Kasumi-1 (cell line): ENCODE measurements at places on chromosomes 4 and X.
A peak's percentile ranks its signal among the peaks of the same experiment; 100 is the strongest.

- DNase-seq = peak; percentile 16
Measured at GRCh38 chrX:108165383-108166111, 74.0 kb downstream of the ATG4A start.

DNA sequence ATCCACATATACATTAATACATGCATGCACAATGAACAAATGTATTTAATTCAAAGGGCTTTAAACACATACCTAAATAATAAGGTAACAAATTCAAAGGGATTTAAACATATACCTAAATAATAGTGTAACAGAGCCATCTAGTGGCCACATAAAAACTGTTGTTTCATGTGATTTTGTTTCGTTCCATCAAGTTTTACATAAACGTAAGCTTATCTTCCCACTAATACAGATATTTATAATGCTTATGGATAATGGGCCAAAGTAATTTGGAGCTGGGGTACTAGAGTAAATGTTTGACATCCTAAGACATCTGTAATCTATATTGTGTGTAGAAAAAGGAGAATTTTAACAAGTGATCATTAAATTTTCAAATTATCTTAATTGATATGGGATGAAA is 82.3 kb downstream of the PRSS12 start:
- DNase-seq = peak; percentile 47

DNA sequence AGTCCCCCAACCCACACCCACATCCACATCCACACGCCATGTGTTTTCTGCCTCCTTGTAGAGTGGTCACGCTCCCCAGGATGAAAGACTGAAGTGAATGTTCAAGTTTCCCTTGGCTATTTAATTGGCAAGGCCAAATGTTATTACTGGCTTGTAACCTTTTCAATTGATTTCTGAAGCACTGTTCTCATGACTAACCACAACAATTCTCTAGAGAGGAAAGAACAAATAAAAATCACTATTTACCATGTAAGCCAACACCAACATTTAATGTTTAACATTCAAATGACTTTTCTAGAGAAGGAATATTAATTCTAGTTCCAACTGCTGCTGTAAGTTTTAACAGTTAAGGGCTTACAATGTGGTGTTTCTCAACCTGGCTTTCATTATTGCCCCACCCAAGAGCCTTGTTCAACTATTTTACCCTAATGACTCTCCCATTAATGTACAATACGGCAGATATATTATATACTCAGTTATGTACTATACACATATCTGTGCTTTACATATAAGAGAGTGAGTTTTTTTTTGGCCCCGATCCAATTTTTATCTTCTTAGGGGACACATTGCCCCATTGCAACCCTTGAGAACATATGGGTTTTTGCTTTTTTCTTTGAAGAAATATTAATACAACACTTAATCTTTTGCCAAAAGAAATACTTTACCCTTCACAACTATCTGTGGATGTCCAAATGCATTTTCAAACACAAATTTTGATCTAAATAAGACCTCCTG is 46.5 kb downstream of the RELL1 start:
- no peak for DNase-seq

- DNase-seq = no peak
Measured at GRCh38 chr4:154731756-154732155, 12.0 kb upstream of the LRAT start.

DNA sequence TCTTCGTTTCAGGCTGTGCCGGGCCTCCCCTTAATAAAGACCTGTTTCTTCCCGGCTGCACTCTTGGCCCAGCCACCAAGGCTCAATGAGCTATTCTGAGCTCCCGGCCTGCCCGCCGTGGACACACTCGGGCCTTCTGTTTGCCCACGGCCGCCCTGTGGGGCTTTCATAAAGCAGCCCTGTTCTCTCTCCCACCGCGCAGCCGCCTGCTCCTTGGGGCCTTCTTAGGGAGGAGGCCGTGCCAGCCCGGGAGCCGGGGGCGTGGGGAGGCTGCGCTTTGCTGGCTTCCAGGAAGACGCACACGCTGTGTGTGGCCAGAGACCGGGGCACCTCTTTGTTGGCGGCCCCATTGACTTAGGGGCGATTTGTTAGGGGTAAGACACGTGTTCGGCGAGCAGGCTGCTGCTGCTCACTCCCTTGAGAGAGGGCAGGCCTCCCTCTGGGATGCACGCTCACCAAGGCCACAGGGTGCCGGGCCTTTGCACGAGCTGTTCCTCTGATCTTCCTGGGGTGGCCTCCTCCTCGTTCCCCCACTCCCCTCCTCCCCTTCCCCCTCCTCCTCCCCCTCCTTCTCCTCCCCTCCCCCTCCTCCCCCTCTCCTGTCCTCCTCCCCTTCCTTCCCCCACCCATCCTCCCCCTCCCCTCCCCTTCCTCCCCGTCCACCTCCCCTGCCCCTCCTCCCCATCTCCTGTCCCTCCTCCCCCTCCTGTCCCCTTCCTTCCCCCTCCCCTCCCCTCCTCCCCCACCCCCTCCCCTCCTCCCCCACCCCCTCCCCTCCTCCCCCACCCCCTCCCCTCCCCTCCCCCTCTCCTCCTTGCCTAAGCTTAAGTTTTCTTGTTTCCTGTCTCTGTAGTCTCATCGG is 11.3 kb downstream of the BLOC1S4 start:
- DNase-seq = no peak

- no peak for DNase-seq
Measured at GRCh38 chrX:135476378-135476777, 44.1 kb upstream of the INTS6L start.

DNA sequence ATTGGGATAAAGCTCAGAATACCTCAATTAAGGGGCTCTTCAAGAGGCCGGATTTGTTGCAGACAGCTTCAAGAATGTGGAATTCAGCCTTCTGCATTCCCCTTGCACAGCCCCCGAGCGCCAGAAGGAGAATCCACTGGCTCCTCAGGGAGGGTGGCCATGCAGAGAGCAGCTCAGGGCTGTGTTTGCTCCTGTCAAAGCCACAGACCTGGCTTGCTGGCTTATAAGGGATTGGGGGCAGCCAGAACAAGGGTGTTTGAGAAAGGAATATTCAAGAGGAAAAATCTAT is 36.8 kb downstream of the ING2 start:
- DNase-seq = no peak

GRCh38 chrX:7202206-7202605 is 54.3 kb upstream of the PUDP start:
- DNase-seq = no peak

- peak; percentile 86 for DNase-seq
Measured at GRCh38 chr4:26272654-26273615, 47.9 kb upstream of the RBPJ start.

DNA sequence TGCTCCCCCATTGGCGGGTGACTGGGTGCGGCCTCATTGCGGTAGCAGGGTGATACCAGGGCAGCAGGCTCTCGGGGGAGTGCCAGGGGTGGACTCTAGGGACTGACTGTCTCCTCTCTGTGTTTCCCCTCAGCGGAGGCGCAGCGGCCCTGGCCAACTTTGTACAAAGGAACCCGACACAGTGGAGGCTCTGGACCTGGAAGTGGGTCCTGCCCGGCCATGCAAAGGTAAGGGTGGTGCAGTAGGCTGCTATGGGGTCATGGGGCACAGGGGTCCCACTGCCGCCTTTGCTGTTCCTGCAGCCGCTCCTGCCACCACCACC is 16.3 kb downstream of the SULT1B1 start:
- DNase-seq = no peak
